Stimulated activated memory B cell treated with anti-CD40 and anti-IgM and Interleukin-4, amounts not matched to agents 10 μg/mL and 1 μg/mL and 100 μg/mL, for 72 hours (primary cell): ENCODE measurements at places on chromosomes 4 and X.

DNA sequence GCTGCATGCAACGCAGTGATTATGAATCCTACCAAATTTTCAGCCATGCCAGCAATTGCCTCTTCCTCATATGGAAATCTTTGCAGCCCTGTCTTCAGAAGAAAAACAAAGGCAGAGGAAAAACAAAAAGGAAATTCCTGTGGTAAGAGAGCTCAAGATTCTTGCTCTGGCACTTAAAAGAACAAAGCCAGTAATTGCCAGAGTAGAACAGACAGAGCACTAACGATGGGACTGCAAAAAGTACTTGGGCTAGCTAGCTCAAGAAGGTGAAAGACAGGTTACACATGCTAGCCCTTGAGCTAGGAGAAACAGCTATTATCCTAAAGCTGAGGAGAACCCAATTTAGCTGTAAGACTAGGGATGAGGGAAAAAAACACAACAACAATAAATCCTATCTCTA, 582.3 kb downstream of the KCNIP4 start:
- no peaks in the 10 kb centered on the region for H3K27me3 ChIP-seq
- ATAC-seq: no peak
- no peak overlapping the region for H3K27ac ChIP-seq

DNA sequence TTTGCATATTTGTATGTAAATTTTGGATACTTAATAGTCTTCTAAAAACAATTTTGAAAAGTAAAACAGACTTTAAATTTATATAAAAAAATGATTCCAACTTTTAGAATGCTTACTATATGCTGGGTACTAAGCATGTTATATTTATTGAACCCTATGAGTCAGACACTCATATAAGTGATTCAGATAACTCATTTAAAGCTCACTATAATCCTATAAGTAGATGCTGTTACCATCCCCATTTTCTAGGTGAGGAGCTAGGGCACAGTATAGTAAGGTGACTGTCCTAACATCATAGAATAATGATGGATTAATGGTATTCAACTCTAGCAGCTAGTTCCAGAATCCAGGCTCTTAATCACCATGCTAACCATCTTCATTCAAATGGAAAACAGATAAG, 877.0 kb upstream of the GRID2 start:
- H3K4me1 ChIP-seq: no peaks in the 10 kb centered on the region
- no peak overlapping the region for H3K4me3 ChIP-seq
- H3K36me3 ChIP-seq: no peaks in the 10 kb centered on the region
- H3K27me3 ChIP-seq: no peaks in the 10 kb centered on the region

GRCh38 chr4:140857111-140857510, 100.9 kb upstream of the TBC1D9 start:
- H3K4me3 ChIP-seq: no peak overlapping the region
- no peak for ATAC-seq
- no peaks in the 10 kb centered on the region for H3K36me3 ChIP-seq
- no peaks in the 10 kb centered on the region for H3K27me3 ChIP-seq

- no peak overlapping the region for H3K27ac ChIP-seq
- no peaks in the 10 kb centered on the region for H3K36me3 ChIP-seq
- no peak overlapping the region for H3K4me3 ChIP-seq
- no peak for ATAC-seq
- peaks cover 32% of the 10 kb centered on the region for H3K27me3 ChIP-seq
These were observed 4.4 kb downstream of the UNC5C start for GRCh38 chr4:95544113-95545103.

- H3K36me3 ChIP-seq: no peaks in the 10 kb centered on the region
- no peaks in the 10 kb centered on the region for H3K4me1 ChIP-seq
- H3K27ac ChIP-seq: no peak overlapping the region
These were observed 13.0 kb upstream of the ARX start for GRCh38 chrX:25028726-25029125.

DNA sequence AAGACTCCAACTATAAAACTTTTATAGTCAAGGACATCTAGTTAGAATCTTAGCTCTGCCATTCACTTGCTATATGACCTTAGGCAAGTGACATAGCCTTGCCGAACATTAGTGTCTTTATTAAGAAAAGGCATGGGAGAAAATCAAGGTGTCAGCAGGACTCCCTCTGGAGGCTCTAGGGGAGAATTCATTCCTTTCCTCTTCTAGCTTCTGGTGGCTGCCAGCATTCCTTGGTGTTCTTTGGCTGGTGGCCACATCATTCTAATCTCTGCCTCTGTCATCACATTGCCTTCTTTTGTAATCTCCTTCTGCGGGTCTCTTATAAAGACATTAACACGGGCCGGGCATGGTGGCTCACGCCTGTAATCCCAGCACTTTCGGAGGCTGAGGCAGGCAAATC, 99.8 kb downstream of the PPP1R2C start:
- no peaks in the 10 kb centered on the region for H3K4me1 ChIP-seq
- no peak overlapping the region for H3K27ac ChIP-seq
- no peak for ATAC-seq
- H3K4me3 ChIP-seq: no peak overlapping the region
- H3K27me3 ChIP-seq: no peaks in the 10 kb centered on the region
- no peaks in the 10 kb centered on the region for H3K36me3 ChIP-seq

- peaks cover 7% of the 10 kb centered on the region for H3K36me3 ChIP-seq
- no peaks in the 10 kb centered on the region for H3K27me3 ChIP-seq
- H3K27ac ChIP-seq: no peak overlapping the region
- no peaks in the 10 kb centered on the region for H3K4me1 ChIP-seq
These were observed 54.6 kb downstream of the RELL1 start for GRCh38 chr4:37631551-37631950.

DNA sequence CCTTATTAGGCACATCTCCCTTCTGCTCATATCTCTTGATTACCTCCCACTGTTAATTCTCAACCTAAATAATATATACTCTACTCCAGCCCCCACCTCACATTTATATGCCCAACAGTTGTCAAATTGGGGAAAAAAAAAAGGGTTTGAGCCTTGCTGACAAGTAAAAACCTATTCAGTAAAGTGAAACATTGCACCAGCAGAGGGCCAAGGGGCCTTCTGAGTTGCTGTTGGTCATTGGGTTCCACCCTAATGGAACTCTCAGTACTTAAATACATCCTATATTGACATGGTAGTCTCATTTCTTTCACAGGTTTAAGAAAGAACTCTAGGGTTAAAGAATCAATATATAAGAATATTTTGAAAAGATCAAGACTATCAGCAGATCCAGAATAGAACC, 362.2 kb downstream of the SMARCA1 start:
- no peaks in the 10 kb centered on the region for H3K36me3 ChIP-seq
- ATAC-seq: no peak
- no peak overlapping the region for H3K27ac ChIP-seq
- no peaks in the 10 kb centered on the region for H3K4me1 ChIP-seq
- no peaks in the 10 kb centered on the region for H3K27me3 ChIP-seq
- H3K4me3 ChIP-seq: no peak overlapping the region

DNA sequence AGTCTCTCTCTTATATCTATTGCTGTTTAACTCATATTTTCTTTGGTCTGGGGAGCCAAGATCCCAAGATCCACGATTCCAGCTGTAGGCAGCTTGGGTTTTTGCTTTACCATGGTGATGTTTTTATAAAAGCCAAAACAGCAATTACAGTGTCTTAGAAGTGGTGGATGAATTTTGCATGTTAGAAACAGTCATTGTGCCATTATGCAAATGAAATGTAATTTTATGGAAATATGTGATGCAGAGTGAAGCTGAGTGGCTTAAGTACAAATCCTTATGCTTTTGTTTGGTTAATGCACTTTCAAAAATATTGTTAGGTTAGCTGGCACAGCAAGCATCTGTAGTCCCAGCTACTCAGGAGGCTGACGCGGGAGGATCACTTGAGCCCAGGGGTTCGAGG, 32.8 kb upstream of the PTTG2 start:
- ATAC-seq: no peak
- H3K4me1 ChIP-seq: peaks cover 20% of the 10 kb centered on the region
- no peaks in the 10 kb centered on the region for H3K27me3 ChIP-seq
- H3K4me3 ChIP-seq: no peak overlapping the region
- H3K27ac ChIP-seq: peak overlapping the region; percentile 25

GRCh38 chr4:25727711-25728493, 72.3 kb downstream of the SLC34A2 start:
- peak; percentile 69 for ATAC-seq
- H3K36me3 ChIP-seq: peaks cover 16% of the 10 kb centered on the region
- peak overlapping the region; percentile 59 for H3K27ac ChIP-seq
- H3K4me1 ChIP-seq: peaks cover 37% of the 10 kb centered on the region
- H3K4me3 ChIP-seq: no peak overlapping the region

DNA sequence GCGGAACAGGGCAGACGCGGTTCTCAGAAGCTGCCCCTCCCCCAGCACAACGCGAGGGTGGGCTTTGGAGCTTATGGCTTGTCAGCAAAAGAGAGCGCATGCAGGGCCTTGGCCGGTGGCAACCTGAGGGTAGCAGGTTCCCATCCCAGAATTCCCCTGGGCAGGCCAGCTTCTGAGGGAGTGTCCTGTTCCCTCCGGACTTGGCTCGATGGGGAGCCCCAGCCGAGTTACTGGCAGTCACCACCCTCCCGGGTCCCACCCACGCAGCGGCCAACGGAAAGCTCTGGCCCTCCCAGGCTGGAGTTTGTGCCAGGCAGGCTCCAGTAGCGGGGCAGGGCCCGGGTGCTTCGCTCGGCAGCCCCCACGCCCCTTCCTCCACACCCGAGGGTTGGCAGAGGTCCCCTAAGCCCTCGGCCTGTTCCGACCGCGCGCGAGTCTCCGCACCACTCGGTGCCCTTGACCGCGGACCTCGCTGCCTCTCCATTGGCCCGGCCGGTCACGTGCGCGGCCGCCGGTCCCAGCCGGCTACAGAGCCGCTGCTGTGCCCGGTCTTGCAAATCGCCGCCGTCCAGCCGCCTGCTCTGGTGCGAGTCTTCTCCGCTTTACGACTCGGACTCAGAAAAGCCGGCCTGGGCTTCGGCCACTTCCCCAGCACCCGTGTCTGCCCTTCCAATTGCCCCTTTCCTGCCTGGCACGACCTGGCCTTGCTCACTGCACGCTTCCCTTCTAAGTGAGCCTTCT, 20.9 kb upstream of the MTM1 start:
- H3K4me1 ChIP-seq: peaks cover 36% of the 10 kb centered on the region
- no peaks in the 10 kb centered on the region for H3K27me3 ChIP-seq
- peak overlapping the region; percentile 90 for H3K27ac ChIP-seq
- H3K4me3 ChIP-seq: peak overlapping the region; percentile 87
- ATAC-seq: peak; percentile 73
- no peaks in the 10 kb centered on the region for H3K36me3 ChIP-seq

DNA sequence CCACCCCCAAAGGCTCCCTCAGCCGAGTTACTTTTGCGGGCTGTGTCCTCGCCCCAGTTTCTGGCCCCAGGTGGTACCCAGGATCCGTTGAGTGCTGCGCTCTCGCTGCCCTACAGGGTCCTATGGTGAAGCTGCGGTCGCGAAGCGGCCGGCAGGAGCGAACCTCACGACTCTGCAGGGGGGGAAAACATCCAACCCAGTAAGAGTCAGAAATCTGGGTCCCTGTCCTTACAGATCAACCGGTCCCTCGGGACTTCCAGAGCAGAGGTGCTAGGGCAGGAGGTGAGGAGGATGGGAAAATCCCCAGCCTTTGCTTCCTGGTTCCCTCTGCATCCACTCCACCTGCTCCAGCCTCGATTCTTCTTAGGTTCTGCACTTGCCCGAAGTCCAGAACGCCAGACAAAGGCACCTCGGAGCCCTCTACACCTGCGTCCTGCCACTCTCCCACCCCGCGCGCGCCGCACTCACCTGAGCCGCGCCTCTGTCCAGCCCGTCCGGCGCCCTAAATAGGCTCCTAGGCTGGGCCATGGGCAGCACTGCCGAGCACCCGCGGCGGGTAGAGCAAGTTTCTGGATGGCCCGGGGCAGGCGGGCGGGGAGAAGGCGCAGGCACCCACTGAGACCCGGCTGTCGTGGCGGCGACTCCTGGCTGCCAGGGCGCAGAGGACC, at the start of gene HS3ST1:
Gene HS3ST1 (minus strand): TSS at position 664 of the 668 bp plus-strand sequence. CDS start 28,889 bp downstream, outside the sequence.
- peak within 1 kb of the TSS; percentile 85 for H3K4me3 ChIP-seq
- H3K4me1 ChIP-seq: peaks cover 49% of the 10 kb centered on the region
- peak within 1 kb of the TSS; percentile 87 for H3K27ac ChIP-seq
- H3K36me3 ChIP-seq: peaks cover 4% of the 10 kb centered on the region

DNA sequence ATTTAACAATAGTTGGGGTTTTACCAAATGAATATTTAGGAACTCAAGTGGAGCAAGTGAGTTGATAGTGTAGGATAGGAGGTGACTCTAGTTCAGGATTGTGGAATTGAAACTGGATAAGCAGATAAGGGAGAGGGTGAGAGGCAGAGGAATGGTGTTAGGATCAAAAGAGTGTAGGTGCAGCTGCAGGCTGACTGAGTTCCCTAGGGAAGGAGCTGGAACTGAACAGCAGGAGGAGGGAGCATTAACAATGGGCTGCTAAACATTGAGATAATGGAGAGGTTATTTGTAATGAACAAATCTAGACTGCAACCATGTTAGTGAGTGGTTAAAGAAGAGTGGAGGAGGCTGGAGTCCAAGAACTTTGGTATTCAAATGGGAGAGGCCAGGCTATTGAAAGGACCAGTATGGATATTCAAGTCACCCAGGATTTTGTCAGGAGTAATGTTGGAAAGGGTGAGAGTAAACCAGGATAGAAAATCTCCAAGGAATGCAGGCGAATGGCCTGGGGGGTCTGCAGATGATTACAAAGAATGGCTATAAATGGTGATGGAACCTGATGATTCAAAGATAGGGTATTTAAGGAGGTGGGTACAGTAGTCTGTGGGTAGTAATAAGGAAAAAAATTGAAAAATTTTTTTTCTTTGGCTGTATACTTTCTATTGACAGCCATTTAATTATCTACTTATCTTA, 497.1 kb upstream of the TENM3 start:
- H3K27me3 ChIP-seq: no peaks in the 10 kb centered on the region
- no peaks in the 10 kb centered on the region for H3K4me1 ChIP-seq

DNA sequence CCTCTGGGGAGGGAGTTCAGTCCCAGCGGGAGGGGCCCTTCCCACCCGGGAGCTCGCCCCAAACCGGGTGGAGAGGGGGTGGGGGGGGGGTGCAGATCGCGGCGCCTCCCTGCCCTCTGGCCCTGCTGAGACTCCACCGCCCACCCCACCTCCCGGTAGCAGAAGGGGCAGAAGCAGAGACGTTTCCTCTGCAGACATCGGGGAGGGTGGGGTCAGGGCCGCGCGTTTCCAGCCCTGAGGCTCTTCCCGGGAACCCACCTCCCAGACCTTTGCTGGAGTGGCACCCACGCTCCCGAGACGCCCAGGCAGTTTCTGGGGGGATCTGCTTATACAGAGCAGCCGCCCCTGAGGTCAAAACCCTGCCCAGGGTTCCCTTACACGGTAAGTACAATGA, 30.2 kb downstream of the CPLX1 start:
- ATAC-seq: no peak
- H3K27me3 ChIP-seq: peaks cover 39% of the 10 kb centered on the region
- no peak overlapping the region for H3K27ac ChIP-seq

- peaks cover 22% of the 10 kb centered on the region for H3K4me1 ChIP-seq
- H3K27me3 ChIP-seq: no peaks in the 10 kb centered on the region
These were observed 118.3 kb upstream of the PUDP start for GRCh38 chrX:7266288-7266687.
